ENCODE measurements at places on chromosomes 16 and 17.

DNA sequence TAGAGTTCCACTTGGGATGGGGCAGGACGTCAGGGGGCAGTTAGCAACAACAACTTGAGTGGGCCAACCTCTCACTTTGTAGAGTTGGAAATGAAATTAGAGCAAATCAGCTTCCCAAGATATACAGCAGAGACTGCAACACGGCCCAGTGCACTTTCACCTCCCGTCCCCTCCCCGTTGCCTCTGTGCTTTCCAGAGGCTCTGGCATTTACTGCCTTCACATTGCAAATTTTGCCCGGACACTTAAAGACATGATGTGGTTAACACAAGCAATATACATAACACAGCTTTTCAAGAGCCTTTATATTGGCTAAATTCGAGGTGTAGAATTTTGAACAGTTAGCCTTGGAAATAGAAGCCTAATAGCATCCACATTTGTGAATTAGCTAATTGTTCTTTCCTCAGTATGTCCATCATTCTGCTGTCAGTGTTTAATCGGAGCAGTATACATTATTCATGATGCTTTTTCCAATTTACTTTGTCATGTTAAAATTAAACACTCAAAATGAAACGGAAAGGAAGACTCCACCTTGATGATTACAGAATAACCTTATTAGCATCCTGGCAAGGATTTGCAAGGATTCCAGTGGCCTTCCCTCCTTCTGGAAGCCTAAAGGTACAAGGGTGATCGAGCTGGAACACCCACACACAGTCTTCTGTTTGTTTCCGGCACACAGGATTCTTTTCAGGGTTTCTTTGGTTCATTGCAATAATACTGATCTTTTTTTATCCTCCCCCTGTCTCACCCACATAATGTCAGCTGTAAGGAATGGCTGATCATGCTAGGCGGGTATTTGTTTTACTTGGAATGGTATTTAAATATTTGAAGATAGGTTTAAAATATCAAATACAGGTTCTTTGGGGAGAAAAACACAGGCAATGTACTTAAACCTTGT, 190.9 kb upstream of the CACNG5 start:
- DNase-seq = no peak

GRCh38 chr16:363110-363765, 7.1 kb downstream of the MRPL28 start:
- DNase-seq = no peak

- peak; percentile 10 for DNase-seq
These were observed 2.5 kb downstream of the CBLN1 start for GRCh38 chr16:49278944-49279725.

- DNase-seq = no peak
These were observed 1.8 kb downstream of the KNOP1 start for GRCh38 chr16:19716183-19716582.

- no peak for DNase-seq
These were observed 94.2 kb downstream of the C16orf78 start for GRCh38 chr16:49467540-49468372.

- peak; percentile 31 for DNase-seq
These were observed 51.4 kb downstream of the WSB1 start for GRCh38 chr17:27345141-27345904.

DNA sequence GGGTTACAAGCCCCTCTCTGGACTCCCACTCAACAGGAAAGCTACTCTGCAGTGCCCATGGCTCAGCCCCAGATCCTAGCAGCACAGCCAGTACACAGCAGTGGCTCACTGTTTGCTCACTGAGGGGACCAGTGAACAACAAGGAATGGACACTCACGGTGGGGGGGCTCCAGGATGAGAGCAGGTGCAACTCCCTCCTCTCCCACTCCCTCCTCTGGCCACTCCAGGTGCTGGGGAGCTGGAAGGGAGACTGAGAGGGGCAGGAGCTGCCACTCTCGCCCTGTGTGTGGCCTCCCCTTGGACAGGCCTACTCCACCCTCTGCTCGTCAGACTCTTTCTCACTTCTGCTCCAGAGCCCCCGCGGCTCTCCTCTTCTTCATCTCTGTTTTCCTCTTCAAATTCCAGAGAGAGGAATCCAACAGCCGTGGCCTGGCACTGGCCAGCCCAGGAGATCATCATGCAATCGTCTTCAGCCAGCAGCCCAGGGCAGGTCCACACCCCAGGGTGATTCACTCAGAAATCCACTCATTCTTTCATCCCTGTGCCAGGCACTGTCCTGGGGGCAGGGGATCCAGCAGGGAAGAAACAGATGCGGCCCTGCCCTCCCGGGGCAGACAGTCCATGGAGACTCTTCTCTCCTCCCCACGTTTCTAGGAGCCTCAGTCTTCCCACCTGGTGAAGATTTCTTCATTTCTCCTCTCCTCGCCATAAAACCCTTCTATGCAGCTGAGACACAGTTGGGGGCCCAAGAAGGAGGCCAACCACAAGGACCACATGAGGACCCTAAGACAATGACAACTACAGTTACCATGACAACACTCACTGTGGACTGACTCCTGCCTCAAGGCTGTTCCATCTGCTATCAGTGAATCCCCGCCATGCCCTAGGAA, 30.7 kb downstream of the CFAP20 start:
- DNase-seq = no peak

- DNase-seq = no peak
These were observed 87.7 kb downstream of the RMI2 start for GRCh38 chr16:11432856-11433395.

GRCh38 chr16:63596716-63597115, 1525.1 kb downstream of the CDH11 start:
- DNase-seq = no peak

DNA sequence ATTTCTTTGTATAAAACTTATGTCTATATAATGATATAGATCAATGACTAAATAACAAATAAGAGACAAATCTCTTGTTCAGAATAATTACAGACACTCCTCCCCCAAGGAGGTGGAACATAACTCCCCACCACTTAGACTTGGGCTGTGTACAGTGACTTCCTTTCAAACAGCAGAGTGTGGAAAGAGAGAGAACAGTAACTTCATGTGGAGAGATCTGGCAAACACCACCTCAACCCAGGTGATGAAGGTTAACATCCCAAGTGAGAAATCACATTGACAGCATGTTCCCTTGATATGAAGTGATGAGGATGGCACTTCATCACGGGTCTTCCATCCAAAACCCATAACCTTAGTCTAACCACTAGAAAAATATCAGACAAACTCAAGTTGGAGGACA, 169.3 kb downstream of the PARN start:
- no peak for DNase-seq

DNA sequence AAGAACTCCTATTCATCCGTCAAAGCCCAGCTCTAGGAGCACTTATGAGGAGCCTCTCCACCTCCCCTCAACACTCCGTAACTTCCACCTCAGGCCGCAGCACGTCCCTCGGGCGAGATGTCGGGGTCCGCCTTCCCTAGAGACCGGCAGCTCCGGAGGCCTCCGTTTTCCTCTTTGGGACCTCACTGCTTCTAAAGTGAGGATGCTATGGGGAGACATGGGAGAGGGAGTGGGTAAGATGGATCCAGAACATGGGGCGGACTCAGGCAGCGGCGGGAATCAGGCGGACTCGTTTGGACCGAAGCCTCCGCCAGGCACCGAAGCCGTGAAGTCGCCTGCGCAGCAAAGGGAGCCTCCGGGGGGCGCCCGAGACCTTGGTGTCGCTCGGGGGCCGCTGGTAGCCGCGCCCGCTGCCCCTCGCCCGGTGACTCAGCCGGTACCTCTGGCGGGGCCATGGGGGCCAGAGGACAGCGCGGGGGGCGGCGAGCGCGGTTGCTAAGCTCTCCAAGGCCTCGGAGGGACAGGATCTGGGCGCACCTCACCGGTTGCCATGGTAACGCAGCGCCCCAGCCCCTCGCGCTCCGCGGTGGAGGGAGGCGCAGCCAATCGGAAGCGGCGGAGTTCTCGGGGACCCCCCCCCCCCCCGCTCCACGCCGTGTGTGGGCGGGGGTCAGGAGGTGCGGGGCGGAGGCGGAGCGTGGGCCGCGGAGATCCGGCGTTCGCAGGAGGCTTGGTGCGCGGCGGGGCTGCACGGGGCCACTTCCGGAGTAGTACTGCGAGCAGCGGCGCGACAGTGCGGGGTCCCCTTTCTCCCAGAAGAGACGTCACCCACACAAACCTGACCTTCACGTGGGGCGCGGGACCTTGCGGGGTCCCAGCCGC, 1.3 kb upstream of the HIC1 start:
- peak; percentile 90 for DNase-seq

GRCh38 chr17:17472333-17472920, 4.4 kb upstream of the MED9 start:
- DNase-seq = no peak

GRCh38 chr17:40872416-40872815, 5.4 kb upstream of the KRT12 start:
- DNase-seq = no peak

DNA sequence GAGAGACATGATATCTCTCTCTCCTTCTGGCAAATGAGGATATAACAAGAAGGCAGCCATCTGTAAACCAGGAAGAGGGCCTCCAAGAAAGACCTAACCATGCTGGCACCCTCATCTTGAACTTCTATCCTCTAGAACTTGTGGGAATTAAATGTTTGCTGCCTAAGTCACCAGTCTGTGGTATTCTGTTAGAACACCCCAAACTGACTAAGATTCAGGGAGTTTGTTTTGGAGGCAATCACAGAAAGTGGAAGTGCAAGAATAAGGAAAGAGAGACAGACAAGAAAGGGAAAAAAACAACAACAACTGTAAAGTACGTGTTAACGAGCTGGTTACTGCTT, 114.5 kb upstream of the GOT2 start:
- no peak for DNase-seq

DNA sequence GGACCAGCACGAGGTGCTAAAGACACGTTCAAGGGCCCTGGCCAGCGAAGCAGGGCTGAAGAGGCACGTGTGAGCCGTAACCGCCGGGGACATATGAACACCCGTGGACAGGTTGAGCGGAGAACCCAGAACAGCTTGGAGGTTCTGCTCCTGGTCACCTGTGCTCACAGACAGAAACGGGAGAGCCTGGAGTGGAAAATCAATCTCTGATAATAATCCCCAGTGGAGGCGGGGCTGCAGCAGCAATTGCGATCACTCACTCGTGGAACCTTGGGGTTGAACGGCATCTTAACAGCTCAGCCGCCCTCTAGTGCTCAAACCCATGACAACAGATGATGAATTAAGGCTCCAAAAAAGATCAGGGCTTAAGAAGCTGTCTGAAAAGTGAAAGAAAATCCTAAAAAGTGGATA, 25.6 kb downstream of the WIPI1 start:
- peak; percentile 67 for DNase-seq

DNA sequence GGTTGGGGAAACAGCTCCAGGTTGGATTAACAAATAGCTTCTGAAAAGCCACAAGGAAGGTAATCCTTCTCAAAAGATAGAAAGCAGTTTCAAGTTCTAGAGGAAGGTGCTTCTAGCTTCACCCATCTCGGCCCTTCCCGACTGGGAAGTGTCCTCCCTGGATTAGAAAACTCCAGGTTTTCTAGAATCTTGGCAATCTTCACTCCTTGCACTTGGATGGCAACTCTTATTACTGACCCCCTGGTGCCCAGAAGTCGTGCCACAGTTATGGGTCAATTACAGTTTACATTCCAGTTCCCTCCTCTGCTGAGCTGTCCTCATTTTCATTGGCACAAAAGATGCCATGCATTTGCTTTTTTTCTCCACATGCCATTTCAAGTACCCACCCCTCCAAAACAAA, 65.6 kb downstream of the SMG6 start:
- DNase-seq = no peak

GRCh38 chr17:49959183-49959935, 9.6 kb upstream of the DLX4 start:
- DNase-seq = no peak

- DNase-seq = peak; percentile 12
These were observed 7.9 kb upstream of the MFSD6L start for GRCh38 chr17:8806926-8807550.

DNA sequence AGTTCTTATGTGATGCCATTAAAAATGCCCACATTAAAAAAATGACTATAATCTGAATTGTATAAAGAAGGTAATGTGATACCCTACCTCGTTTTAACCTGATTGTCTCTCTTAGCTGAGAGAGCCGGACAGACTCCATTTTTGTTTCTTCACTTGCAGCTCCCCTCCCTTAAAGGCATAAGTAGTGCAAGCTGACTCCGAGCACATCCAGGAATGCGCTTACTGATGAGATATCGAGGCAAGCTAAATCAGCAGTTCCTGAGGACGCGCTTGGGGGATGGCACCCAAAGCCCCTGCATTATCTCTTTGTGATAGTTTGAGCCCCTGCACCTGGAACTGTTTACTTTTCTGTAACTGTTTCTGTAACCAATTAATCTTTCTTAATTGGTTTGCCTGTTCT, 6.3 kb downstream of the KRT24 start:
- no peak for DNase-seq

- no peak for DNase-seq
These were observed 1407.0 kb downstream of the CDH11 start for GRCh38 chr16:63714876-63715275.

- DNase-seq = no peak
These were observed 39.4 kb downstream of the HS3ST3A1 start for GRCh38 chr17:13562271-13562800.

DNA sequence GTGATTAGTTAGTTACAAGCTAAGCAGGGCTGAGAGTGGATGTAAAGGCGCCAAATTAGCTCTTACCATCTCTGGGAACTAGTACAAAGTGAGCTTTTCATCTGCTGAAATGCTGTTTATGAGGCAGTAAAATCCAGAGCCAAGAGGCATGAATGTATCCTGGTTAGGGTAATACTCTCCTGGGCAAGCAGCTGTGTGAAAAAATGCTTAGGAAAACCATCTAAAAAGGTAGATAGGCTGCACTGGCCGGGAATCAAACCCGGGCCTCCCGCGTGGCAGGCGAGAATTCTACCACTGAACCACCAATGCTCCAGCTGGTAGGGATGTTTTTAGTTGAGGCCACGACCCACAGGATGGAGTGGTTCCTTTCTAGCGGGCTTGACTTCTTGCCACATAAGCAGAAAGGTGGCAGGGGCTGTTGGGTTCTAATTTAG, 23.0 kb downstream of the VAC14 start:
- no peak for DNase-seq

DNA sequence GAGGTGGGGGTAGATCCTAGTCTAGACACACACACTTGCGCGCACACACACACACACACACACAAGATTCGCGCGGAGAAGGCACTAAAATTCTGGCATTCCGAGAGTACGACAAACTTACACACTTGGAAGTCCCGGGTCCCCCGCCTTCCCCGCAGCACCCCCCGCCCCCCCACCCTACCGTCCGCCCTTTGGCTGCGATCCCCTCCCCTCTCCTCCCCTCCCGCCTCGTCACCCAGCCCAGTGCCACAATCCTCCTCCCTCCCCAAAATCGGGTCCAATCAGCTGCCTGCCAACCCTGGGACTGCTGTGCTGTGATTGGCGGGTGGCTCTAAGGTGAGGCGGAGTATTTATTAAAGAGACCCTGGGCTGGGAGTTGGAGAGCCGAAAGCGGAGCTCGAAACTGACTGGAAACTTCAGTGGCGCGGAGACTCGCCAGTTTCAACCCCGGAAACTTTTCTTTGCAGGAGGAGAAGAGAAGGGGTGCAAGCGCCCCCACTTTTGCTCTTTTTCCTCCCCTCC, at the start of gene SOX9:
Gene SOX9, plus strand, starts transcription at position 379 of the 522 bp plus-strand sequence. CDS start 372 bp downstream, outside the sequence.
- DNase-seq = peak; percentile 29

DNA sequence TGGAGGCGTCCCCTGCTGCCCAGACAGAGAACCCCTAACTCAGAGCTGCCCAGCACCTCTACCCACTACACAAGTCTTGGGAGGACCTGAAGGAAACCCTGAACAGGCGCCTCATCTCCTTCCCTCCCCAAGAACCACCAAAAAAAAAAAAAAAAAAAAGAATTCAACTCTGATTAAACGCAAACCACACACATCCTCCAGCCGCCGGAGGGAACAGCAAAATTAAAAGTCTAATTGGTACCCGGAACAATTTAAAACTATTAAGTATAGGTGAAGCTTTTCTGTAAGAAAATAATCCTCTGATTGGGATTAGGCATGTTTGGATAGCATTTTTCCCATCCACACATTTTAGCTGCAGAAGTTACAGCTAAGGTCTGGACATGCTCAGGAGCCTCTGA, 202.7 kb downstream of the ZNF423 start:
- no peak for DNase-seq

All from common myeloid progenitor, CD34-positive (primary cell).